ENCODE measurements at places on chromosomes 4 and X. TPM values are rescaled to one million over a fixed set of nuclear protein-coding genes. Genes with fewer than 3 reads are reported as not detected.

Gene GPC3
- 1.0 TPM for total RNA-seq

Gene PABPC1L2A
- total RNA-seq = not detected

Gene STX18
- total RNA-seq = 27.9 TPM

GRCh38 chrX:15530318-15530717, 29.7 kb downstream of the BMX start:
- H3K4me1 ChIP-seq = no peaks in the 10 kb centered on the region
- H3K27me3 ChIP-seq = peaks cover 5% of the 10 kb centered on the region
- no peak overlapping the region for H3K27ac ChIP-seq
- no peak for DNase-seq

Gene ETDA
- not detected for total RNA-seq

DNA sequence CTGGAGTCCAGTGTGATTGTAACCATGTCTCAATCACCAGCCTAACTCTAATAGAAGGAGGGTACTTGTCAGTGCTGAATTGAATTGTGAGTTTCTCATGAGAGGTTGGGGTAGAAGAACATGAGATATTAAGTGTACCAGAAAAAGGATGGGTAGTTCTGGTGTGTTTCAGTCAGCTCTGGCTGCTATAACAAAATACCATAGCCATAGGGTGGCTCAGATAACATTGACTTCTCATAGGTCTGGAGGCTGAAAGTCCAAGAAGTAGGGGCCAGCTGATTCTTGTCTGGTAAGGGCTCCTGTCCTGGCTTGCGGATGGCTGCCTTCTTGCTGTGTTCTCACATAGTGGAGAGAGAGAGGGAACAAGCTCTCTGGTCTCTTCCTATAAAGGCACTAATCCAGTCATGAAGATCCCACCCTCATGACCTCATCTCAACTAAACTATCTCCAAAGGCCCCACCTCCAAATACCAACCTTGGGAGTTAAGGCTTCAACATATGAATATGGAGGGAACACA, 35.6 kb upstream of the STX18 start:
- peaks cover 14% of the 10 kb centered on the region for H3K4me1 ChIP-seq

GRCh38 chr4:36304138-36304681, 22.8 kb downstream of the DTHD1 start:
- no peaks in the 10 kb centered on the region for H3K36me3 ChIP-seq
- no peak for DNase-seq
- H3K4me1 ChIP-seq = peaks cover 13% of the 10 kb centered on the region

Gene ATP1B4
- not detected for total RNA-seq

- H3K4me1 ChIP-seq = no peaks in the 10 kb centered on the region
- no peak overlapping the region for H3K4me3 ChIP-seq
- H3K36me3 ChIP-seq = no peaks in the 10 kb centered on the region
- no peak for DNase-seq
- H3K27ac ChIP-seq = no peak overlapping the region
These were observed 32.2 kb upstream of the CCKAR start for GRCh38 chr4:26522478-26522877.

- no peaks in the 10 kb centered on the region for H3K4me1 ChIP-seq
- H3K27ac ChIP-seq = no peak overlapping the region
- DNase-seq = no peak
These were observed 511.6 kb upstream of the PRKX start for GRCh38 chrX:4225086-4225485.

Gene SMIM31
- not detected for total RNA-seq

GRCh38 chr4:78032929-78033328, 24.2 kb upstream of the FRAS1 start:
- H3K27me3 ChIP-seq = peaks cover 9% of the 10 kb centered on the region
- no peak overlapping the region for H3K4me3 ChIP-seq
- H3K36me3 ChIP-seq = no peaks in the 10 kb centered on the region
- no peaks in the 10 kb centered on the region for H3K4me1 ChIP-seq

Gene S100G
- not detected for total RNA-seq

Gene STK26
- 46.2 TPM for total RNA-seq
